NCI-H774 (cell line): ENCODE measurements at places on chromosomes 5 and 9.

- no peak for DNase-seq
Observed at GRCh38 chr9:85858056-85858750, 82.7 kb upstream of the NAA35 start.

- DNase-seq, result no peak
Observed at GRCh38 chr5:72347801-72348308, 27.7 kb downstream of the PTCD2 start.

GRCh38 chr5:115306011-115306536, 9.6 kb upstream of the CCDC112 start:
- no peak for DNase-seq

DNA sequence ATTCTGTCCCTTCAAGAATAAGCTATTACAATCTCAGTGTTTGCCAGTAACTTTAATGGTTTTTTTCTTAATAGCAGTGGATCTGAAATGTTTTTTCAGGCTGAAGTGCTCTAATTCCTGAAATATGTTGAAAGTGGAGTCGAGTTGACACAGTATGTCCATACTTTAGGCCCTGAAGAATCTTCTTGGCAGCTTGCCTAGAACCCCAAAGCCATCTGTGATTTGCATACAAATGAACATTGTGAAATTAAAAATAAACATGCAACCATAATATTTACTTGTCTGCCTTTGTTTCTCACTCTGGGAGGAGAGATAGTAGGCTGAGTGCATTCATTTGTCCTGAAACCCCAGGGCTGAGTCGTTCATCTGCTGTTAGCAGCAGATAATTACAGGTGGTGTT, 152.7 kb downstream of the ADCY2 start:
- DNase-seq, result peak; percentile 62

- DNase-seq, result no peak
Observed at GRCh38 chr9:5835808-5836207, 2.9 kb upstream of the ERMP1 start.
